ENCODE measurements at places on chromosomes 1 and 21.

GRCh38 chr1:172354291-172355274, 65.9 kb upstream of the C1orf105 start:
- no peak for DNase-seq

DNA sequence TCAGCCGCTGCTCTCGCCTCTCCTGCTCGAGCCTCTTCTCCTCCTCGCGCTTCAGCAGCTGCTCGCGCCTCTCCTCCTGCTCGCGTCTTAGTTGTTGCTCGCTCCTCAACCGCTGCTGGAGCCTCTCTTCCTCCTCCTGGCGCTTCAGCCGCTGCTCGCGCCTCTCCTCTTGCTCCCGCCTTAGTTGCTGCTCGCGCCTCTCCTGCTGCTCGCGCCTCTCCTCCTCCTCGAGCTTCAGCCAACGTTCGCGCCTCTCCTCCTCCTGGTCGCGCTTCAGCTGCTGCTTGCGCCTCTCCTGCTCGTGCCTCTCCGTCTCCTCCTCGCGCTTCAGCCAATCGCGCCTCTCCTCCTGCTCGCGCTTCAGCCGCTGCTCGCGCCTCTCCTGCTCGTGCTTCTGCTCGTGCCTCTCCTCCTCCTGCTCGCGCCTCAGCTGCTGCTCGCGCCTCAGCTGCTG, 3.7 kb downstream of the TCHH start:
- peak; percentile 34 for DNase-seq

DNA sequence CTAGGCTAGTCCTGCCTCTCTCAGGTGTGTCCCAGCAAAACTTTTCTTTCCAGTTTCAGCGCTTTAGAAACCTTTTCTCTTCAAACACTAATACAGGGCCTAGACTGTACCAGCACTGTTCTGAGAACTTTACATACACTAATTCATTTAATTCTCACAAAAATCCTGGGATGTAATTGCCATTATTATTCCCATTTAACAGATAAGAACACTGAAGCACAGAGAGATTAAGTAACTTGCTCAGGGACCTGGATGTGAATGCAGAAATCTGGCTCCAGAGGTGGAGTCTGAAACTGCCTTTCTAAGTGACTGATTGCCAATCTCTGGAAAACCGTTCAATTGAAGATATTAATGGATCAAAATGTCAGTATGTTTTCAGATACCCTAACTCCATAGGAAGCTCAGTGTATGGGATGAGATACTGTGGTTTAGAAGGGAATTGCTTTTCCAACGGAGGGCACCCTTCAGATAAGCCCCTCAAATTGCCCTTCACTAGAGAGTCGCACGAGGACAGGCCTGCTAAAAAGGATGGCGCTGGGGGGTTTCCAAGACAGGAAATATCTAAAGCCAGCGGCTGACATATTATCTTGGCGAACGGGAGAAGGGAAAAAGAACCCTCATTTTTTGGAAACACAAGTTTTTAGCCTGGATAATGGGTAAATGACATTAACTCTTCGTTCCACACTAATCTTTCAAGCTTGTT, 698 bp upstream of the UCK2 start:
- no peak for DNase-seq

DNA sequence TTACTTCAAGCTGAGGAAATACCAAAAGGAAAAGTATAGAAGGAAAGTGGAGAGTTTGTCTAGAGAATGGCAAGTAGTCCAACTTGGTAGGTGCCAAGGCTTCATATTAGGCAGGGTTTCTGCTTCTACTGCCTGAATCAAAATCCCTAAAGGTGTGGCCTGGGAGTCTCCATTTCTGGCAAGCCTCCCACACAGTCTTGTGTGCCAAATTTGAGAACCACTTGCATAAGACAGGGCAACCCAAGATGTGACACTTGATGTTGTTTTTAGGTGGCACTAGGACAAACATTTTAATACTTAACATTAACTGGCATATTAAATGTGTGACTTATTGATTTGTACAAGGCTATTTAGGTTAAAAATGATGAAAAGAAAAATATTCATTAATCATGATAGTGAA, 60.1 kb downstream of the ATG4C start:
- no peak for DNase-seq

DNA sequence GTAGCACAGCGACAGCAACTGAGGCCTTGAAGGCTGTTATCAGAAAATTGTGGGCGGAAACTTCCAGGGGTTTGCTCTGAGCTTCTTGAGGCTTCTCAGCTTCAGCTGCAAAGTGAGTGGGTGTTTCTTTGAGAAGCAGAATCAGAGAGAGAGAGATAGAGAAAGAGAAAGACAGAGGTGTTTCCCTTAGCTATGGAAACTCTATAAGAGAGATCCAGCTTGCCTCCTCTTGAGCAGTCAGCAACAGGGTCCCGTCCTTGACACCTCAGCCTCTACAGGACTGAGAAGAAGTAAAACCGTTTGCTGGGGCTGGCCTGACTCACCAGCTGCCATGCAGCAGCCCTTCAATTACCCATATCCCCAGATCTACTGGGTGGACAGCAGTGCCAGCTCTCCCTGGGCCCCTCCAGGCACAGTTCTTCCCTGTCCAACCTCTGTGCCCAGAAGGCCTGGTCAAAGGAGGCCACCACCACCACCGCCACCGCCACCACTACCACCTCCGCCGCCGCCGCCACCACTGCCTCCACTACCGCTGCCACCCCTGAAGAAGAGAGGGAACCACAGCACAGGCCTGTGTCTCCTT, at the start of gene FASLG:
Gene FASLG, plus strand, starts transcription at position 233 of the 583 bp plus-strand sequence. Its CDS starts 99 bp downstream, at position 332.
- DNase-seq, result no peak

DNA sequence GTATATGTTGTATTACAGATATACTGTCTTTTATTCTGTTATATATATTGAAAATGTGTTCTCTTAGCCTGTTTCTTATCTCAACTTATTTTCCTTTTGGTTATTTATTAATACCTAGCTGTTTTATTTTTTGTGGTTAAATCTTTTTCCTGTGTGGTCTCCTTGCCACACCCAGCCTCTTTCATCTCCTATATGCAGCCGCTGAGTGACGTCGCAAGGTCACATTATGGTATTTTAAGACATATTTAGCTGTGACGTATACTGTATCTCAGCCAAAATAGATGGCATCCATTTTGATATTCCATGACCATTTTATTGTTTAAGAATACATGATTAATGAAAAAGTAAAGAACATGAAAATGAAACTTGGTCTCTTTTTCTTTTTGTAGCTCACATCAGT, 29.1 kb downstream of the CENPF start:
- DNase-seq, result peak; percentile 4

DNA sequence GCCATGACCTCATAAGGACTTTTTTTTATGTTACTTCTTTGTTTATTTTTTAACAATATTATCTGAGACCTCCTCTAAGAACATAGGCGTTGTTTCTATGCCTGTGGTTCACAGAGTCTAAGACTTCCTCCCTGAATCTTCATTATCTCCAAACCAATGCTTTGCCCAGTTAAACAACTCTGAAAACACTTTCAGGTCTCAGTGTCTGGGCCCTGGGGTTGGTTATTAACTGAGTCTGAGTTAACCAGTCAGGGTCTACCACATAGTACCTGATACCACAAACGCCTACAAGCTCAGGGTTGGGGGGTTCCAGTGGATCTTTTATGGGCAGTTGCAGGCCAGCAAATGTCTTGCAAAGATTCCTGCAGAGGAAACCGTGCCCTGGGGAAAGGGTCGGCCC, 138.2 kb downstream of the AJAP1 start:
- DNase-seq, result no peak

DNA sequence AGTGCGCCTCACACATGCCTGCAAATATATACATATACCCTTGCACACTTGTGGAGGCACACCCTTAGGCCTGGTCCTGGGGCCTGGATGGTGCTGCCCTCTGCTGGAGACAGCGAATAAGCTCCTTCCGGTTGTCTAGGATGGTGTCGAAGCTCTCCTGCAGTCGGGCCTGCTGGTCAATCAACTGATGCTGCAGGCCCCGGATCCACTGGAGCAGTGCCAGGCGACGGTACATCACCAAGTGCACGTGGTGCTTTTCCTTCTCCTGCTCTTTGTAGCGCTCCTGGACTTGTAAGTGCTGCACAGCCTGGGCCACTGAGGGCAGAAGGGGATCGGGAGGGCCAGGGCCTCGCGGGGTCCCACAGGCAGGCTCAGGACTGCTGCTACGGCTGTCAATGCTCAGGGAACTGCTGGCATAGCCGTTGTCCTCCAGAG, 3.1 kb downstream of the C1orf216 start:
- DNase-seq, result peak; percentile 72

DNA sequence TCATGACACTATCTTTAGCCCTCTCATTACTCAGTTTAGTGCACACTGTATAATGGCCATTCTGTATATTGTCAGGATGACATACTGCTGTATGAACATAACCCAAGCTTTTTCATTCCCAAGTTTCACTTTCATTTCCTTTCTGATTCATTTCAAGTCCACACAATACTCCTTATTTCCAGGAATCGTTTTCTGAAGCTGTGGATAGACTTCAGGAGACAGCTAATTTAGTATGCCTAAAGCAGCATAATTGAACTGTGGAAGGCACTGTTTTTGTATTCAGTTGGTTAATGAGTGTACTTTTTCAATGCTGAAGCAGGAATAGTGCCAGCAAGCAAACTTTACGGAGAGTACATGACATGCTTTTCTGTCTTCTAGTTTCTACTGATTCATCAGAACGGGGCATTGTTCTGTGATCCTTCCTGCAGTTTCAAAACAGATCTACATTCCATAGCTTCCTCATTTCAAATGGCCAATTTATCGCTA, 578.5 kb upstream of the ZP4 start:
- no peak for DNase-seq

GRCh38 chr21:20789729-20790500, 208.3 kb upstream of the NCAM2 start:
- no peak for DNase-seq

DNA sequence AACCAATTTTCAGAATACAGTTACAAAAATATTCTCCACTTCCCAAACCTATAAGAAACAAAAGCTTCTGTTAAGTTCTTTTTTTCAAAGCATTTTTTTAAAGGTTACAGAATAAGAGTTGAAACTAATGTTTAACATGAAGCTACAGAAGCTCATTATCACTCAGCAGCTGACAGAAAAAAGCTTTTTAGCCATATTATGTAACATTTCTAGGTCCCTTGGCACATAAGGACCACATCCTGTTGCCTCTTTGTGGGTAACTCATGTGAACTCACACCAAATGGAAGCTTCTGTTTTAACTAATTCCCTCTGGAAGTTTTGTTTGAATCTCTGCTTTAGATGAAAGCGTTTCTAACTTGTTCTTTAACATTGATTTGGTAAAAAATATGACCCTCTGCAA, 242.5 kb upstream of the TMPRSS15 start:
- DNase-seq, result no peak

GRCh38 chr1:183070923-183071618, 47.9 kb downstream of the LAMC1 start:
- DNase-seq, result no peak

GRCh38 chr1:177124577-177125278, 39.8 kb downstream of the ASTN1 start:
- no peak for DNase-seq

DNA sequence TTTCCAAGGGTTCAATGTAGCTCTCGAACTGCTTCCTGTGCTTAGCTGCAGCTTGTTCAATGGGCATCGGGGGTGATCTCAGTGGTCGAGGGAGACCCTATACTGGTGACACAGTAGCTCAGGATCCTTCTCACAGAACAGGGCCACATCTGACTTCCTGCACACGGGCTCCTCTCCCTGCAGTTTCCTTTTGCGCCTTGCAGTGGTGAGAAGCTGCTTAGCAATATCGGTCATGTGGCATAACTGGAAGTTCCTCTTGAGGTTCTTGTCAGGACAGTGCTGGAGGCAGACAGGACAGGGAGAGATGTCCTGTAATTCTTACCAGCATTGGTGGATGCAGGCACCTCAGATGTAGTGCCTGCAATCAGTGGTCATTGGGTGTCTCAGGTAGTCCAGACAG, 140.5 kb upstream of the MAP1LC3C start:
- no peak for DNase-seq

DNA sequence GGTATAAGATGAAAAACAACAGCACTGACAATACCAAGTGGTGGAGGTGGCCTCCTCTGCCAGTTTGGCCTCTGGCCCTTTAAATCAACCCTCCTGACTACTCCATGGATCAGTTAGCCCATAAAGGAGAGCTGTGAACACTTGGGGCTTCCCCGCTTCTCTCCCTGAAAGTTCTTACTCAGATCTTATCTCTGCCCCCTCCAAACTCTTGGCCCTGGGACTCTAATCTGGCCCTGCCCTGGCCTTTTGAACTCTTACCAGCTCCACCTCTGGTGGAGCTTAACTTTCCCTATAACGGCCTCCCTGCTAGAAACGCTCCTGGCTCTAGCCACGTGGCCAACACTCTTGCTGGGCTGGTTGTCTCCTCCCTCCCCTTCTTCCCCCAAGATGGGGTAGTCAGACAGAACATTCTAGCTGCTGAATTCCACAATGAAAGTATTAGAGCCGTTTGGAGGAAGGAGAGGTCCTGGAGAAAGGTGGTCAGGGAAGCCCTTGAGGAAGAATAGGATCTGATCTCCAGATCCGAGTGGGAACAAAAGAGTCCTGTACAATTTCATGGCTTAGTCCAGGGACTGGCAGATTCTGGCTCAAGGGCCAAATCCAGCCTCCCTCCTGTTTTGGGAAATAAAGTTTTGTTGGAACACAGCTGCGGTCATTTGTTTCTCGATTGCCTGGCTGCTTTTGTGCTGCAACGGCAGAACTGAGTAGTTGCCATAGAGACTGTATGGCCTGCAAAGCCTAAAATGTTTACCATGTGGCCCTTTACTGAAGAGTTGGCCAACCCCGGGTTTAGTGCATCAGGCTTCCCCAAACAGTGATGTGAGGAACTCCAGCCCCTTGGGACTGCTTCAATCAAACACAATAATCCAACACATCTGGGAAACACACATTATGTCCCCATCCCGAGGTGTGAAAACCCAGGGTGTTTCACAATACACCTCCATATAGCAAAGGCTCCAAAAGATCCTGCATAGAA, 9.5 kb upstream of the PIGR start:
- no peak for DNase-seq

DNA sequence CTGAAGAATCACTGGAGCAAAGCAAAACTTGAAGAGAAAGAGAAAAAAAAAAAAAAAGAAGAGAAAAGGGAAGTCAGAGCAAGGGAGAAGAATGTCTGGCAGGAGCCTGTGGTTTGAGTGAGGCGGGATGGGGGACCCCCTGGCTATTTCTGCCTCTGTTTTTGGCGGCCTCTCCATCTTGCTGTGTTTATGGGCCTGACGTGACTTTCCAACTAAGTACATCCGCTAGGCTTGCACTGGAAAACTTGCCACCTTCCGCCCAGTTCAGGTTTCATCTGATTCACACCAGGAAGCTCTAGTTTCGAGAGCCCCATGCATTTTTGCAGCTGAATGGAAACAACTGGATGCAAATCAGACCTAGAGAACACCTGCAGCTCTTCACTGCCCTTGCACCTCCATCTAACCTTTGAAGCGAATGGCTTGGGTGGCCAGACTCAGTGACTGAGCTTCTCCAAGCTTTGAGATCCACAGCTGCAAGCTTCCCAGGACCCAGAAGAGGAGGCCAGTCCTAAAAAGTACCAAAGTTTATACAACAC, 28.0 kb downstream of the TBX15 start:
- DNase-seq, result no peak

All from hematopoietic multipotent progenitor cell (in vitro differentiated cells).